CD4-positive, alpha-beta memory T cell (primary cell): ENCODE measurements at places on chromosomes 1 and 21. TPM values are rescaled to one million over a fixed set of nuclear protein-coding genes. Genes with fewer than 3 reads are reported as not detected.

The REN gene
- not detected for total RNA-seq

The RIPPLY3 gene
- total RNA-seq = not detected

The FAM167B gene
- 0.50 TPM for total RNA-seq

The MTHFR gene
- 52.7 TPM for total RNA-seq

The ZNF683 gene
- total RNA-seq = not detected

The SHISA4 gene
- 0.94 TPM for total RNA-seq

The RCSD1 gene
- total RNA-seq = 129 TPM

The KCNQ4 gene
- total RNA-seq = 0.20 TPM

The DENND2C gene
- 0.76 TPM for total RNA-seq

The KLHL17 gene
- total RNA-seq = 43.4 TPM

DNA sequence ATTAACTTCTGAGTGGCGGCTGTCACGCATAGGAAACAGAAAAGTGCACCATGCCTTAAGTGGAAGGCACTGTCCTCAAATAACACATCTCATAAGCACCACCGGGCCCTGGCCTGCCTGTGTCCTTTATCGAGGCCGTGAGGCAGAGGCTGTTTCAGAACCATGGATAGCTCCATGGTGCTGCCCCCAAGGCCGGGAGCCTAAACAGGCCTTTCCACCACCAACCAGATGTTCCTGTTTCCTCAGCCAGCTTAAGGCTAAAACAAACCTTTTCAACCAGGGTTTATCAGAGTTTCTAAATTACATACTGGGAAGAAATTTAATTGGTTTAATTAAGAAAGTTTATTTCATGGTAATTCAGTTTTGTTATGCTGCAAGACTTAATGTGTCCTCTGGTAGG, 114.4 kb downstream of the DMRTA2 start:
- DNase-seq = no peak

GRCh38 chr1:205936311-205936710, 6.9 kb downstream of the SLC26A9 start:
- DNase-seq = no peak

DNA sequence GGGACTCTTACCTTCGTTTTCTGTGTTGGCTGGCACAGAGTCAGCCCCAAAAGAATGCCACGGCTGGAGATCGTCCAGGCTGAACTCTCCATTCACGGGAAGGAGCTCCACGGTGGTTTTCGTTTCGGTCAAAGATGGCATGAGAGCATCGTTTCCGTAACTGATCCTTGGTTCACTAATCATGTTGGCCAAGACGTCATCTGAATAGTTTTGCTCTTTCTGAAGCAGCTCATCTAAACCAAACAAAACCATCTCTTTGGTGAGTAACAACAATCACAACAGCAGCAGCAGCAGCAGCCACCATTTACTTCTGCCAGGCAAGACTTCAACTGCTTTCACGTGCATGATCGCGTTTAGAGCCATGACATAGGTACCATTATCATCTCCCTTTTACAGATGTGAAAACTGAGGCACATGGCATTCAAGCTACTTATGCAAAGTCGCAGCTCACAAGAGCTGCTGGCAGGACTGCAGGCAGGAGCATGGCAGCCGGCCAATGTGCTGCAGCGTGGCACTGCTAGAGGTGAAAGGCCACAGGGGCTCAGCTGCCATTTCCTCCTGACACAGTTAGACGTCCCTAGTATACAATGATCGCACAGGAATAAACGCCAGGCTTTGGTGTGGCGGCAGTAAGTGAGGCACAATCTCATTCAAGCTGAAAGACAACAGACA, 177.1 kb downstream of the GABPA start:
- DNase-seq = no peak

DNA sequence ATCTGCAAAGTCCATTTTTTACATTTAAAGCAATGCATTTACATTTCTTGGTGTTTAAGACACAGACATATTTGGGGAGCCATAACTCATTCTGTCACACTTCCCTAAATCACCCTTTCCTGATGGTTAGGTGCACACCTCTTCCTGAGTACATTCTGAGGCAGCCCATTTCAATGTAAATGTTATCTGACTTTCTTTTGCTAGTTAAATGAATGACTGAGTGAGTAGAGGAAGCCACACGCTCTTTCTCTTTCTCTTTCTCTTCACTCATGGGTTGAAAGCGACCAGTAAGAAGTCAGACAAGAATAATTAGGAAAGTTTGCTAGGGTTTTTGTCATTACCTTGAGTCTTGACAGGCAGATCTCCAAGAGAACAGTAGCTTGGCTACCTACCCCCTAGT, 143.1 kb downstream of the S1PR1 start:
- DNase-seq = no peak

GRCh38 chr1:16922466-16922865, 735 bp downstream of the CROCC start:
- no peak for DNase-seq

- no peak for DNase-seq
Measured at GRCh38 chr21:20760221-20760620, 238.0 kb upstream of the NCAM2 start.

- no peak for DNase-seq
Measured at GRCh38 chr1:5239911-5240310, 585.5 kb downstream of the AJAP1 start.

DNA sequence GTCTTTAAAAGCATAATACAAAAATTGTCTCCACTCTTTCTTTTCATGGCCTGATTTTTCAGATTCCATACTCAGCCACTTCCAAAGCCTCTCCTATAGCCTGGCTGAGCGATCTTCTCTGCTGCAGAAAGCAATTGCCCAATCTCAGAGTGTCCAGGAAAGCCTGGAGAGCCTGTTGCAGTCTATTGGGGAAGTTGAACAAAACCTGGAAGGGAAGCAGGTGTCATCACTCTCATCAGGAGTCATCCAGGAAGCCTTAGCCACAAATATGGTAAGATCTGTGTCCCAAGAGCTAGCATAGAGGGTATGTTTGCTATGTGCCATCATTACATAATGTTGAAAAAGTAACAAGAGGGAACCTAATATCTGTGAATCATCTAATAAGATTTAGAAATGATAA, 130.7 kb upstream of the BMP8A start:
- no peak for DNase-seq

DNA sequence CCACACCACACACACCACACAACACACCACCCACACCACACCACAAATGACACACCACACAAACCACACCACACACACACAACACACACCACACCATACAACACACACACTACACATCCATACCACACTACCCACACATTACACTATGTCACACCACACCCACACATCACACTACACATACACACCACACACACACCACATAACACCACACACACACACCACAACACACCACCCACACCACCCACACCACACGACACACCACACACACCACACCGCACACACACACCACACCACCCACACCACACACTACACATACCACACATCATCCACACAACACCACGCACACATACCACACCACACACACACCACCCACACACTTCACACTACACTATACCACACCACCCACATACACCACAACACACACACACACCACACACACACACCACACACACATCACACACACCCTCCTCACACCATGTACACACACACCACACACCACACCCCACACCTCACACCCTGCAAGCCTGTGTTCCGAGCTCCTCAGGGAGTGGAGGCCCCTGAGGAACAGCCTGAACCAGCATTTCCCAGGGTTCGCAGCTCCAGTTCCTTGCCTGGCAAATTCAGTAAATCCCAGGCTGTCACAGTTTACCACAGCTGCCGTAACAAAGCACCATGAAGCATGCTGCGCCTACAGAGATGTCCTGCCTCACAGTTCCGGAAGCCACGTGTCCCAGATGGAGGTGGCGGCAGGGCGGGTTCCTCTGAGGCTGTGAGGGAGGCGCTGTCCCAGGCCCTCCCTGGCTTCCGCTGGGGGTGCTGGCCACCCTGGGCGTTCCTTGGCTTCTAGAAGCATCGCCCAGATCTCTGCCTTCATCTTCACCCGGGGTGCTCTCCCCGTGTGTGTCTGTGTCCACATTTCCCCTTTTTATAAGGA, 69.8 kb upstream of the ATP5PO start:
- DNase-seq = no peak

- no peak for DNase-seq
Measured at GRCh38 chr1:18828224-18828623, 31.2 kb downstream of the TAS1R2 start.

DNA sequence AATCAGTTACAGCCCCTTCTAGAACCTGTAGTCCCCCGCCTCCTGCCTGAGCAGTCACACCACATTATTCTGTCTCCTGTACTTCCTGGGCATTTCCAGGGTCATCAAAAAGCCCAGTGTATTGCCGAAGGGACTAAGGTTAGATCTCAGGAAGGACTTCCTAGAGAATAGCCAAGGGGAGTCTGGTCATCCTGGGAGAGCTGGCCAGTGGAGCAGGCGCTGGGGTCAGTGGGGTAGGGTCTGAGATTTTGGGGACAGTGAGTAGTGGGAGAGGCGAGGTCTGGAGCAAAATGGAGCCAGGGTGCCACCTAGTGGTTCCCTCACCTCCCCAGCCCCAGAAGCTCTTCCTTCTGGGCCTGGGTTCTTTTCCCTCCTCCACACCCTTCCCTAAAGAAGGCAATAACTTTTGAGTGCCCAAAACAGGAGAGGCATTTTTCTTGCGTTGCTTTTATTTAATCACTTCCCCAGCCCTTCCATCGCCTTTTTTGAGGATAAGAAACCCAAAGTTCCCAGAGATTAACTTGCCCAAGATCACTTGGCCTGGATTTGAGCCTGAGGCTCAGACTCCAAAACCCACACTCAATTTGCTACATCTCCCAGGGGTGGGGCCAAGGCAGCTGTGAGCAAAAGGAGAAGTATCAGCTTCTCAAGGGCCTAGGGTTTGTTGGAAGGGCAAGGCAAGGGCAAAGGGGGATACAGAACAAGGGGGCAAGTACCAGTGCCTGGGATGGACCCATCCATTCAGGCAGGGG, 7.3 kb upstream of the PMVK start:
- no peak for DNase-seq

GRCh38 chr21:42570841-42571387, 57.3 kb downstream of the SLC37A1 start:
- DNase-seq = no peak

DNA sequence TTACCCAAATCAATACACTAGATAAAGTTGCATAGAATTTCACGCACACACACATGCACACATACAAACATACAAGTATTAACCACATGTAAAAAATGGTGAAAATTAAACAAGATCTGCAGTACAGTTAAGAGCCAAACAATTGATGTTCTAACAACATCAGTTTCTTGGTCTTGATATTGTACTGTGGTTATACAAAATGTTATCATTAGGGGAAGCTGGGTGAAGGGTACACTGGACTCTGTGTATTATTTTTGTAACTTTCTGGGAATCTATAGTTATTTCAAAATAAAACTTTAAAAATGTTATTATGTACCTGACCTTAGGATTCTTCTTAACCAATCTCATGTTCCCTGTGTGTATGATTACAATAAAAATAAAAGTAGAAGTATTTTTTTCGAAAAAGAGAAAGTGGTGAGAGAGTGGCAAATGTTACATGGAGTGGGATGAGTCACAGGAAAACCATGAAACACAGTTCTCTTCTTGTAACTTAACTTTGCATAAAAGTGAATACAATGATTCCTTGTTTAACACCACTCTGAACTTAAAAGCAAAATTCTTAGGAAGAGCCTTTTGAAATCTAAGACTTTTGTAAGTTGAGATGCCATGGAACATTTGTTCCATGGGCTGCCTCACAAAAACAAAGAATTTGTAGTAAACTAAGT, 101.6 kb upstream of the RUNX1 start:
- DNase-seq = no peak

GRCh38 chr1:214402613-214403083, 121.7 kb downstream of the SMYD2 start:
- no peak for DNase-seq

DNA sequence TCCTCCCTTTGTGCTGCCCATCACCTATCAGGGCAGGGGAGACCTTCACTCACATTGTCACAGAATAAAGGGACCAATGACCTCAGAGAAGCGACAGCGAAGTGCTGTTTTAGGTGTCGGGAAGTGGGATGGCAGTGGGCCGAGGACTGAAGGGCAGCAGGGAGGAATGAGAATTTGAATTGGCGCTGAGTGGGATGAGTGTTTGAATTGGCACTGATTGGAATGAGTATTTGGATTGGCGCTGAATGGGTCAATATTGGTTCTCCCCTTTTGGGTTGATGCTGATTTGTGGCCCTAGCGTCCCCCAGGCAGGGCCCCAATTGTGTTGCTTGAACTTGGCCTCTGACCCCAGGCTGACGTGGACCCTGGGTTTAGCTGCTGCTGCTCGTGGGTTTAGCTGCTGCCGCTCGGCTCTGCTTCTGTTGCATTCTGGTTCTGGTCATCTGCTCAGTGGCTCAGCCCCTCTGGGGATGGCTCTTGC, 12.4 kb upstream of the UMODL1 start:
- no peak for DNase-seq

DNA sequence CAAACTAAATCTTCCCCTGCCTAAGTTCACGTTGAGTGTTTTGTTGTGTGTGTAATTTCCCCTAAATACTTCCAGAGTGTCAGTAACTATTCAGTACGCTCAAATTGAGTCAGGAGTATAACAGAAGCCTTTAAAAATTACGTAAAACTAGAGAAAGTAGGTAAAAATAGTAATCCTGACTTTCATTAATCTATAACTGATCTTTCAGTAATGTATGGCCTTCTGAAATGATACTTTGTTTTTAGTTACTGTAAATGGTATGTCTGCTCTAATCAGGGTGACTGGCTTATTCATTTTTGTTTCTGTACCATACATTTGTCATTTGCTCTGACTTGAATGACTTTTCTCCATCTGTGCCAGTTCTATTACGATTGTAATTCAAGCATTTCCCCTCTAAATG, 29.4 kb downstream of the MIER1 start:
- no peak for DNase-seq

GRCh38 chr1:6521536-6521935, 30.1 kb upstream of the PLEKHG5 start:
- no peak for DNase-seq

GRCh38 chr1:5680600-5680999, 311.6 kb downstream of the NPHP4 start:
- no peak for DNase-seq

DNA sequence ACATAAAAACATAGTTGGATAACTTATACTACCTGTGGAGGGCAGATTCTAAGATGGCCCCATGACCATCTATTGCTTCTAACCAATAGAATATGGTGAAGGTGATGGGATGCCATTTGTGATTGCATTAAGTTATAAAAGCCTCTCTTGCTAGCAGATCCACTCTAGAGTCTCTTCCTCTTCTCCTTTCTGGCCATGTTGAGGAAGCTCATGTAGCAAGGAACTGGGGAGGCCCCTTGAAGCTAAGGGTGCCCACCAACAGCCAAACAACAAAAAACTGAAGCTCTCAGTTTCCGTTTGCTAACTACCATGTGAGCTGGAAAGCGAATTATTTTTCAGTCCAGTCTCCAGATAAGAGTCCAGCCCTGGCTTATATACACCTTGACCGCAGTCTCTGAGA, 16.0 kb upstream of the AGO1 start:
- DNase-seq = no peak

- no peak for DNase-seq
Measured at GRCh38 chr1:7690076-7690475, 81.0 kb upstream of the VAMP3 start.

- peak; percentile 32 for DNase-seq
Measured at GRCh38 chr1:17494114-17494729, 45.3 kb upstream of the ARHGEF10L start.
